Caudate nucleus (tissue), 63 donors: ENCODE measurements at places on chromosomes 6 and 20.

DNA sequence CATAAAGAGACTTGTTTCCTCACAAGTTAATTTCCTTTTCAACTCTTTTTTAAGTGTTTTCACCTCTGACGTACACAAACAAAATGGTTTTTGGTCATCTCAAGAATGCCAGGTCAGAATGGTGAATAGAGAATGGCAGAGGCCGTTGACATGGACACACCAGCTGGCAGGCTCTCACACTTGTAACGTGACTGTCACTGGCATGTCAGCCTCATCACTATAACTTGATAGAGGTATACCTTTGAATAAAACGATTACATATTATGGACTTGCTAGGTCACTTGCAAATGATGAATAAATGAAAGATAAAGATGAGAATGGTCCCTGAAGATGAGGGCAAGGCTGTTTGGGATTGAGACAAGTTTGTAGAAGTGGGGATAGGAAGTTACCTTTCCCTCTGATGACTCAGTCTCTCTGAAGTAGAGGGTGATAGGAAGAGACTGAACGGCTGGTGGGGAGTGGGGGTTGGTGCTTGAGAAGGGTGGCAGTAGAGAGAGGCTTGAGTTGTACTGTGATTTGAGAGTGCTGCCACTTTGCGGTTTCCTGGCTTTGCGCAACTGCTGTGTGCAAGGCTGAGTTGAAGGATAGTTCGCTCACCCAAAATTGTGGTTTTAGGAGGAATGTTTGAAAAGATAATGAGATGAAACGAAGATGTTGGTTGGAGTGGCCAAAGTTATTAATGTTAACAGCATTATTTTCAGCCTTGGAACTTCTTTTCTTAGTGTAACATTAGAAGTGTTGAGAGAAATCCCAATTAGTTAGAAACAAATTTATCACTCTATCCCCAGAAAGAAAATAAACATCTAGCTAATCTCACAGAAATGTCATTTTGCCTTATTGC lies 30.3 kb downstream of the TBPL1 start:
- no peak for DNase-seq

GRCh38 chr20:56924292-56925081 lies 295.4 kb downstream of the TFAP2C start:
- DNase-seq: no peak

DNA sequence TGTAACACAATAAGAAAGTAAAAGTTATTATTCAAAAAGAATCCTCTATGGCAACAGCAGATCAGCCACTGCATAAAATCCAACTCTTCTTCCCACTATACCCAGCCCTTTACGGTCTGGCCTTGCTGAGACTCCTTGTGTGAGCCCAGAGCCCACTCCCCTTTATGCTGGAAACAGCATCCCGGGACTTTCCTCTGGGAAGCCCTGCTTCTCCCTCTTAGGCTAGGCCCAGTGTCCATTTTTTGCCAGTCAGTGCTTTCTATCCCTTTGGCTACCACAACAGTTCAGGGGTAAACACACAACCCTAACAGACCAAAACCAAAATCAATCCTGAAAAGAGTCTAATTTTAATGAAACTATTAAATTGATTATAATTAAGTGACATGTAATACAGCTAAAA lies 20.6 kb downstream of the FKBP5 start:
- no peak for DNase-seq

DNA sequence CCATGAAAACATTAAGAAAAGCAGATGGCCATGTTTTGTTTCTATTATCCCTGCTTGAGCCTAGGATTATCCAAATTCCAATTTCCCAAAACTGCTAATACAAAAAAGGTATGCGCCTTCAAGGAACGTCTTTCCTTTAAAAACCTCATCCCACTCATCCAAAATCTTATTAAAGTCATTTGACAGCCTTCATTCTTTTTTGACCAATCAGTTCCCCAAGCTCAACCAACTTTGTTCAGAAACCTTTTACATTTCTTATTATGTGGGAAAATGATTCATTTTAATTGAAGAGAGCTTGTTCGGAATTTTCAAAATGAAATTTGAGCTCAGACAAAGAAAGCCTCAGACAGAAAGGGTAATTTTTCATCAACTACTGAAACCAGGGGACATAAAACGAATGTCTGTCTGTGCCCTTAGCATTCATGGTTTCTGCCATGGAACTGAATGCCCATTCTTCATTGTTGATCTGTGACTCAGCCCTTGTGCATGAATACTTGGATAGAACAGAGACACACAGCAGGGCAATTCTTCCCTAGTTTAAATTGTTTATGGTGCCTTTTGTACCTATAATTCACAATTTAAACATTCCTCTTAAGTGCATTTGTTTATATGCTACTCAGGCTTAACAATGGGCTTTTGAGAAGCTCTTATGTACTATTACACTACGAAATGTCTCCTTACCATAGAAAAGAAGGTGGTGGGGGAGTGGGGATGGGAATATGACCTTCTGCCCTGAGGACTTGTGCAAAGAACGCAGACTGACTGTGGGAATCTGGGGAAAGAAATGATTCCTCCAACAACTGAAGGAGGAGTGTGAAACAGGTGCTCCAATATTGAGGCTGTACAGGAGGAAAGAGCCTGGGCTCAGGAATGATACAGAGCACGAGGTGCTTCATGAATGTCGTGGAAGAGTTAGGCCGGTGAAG lies 49.8 kb upstream of the ERVFRD-1 start:
- DNase-seq: no peak

GRCh38 chr6:150298030-150298380 lies 70.8 kb upstream of the IYD start:
- no peak for DNase-seq

GRCh38 chr6:32462609-32463008 lies 22.9 kb downstream of the HLA-DRA start:
- DNase-seq: no peak

- DNase-seq: no peak
These were observed 70.3 kb upstream of the RALGAPA2 start for GRCh38 chr20:20782755-20783154.

DNA sequence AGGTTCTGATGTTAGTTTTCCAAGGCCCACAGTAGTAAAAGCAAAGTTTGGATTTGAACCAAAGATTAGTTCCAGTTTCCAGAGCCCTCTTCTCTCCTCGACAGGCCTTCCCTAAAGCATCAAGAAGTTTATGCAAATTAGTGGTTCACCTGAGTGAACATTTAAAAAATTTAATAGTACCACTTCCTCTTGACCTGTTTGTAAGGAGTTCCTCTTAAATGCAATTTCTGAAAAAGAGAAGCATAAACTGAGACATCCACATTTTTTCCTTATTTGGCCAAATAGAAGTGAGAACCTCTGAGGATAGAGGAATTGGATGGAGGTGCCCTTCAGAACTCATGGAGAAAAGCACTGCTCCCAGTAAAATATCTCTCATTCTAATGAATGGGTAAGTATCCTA lies 1.2 kb upstream of the DSE start:
- DNase-seq: no peak

DNA sequence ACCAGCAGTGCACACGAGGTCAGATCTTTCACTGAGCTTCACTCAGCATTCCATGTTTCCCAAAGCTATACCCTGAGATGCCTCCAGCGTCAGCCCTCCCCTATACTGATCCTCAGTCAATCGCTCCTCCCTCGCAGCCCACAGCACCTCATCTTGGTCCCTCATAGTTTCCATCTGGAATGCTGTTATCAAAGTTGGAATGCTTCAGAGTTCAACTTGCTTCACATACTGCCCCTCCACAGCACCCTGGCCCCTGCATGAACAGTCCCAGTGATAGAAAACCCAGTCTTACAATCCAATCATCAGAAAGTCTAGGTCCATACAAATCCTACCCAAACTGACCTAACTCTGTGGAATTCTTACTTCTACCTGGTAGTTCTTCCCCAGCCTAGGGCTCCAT lies 20.0 kb downstream of the SPAG4 start:
- no peak for DNase-seq

DNA sequence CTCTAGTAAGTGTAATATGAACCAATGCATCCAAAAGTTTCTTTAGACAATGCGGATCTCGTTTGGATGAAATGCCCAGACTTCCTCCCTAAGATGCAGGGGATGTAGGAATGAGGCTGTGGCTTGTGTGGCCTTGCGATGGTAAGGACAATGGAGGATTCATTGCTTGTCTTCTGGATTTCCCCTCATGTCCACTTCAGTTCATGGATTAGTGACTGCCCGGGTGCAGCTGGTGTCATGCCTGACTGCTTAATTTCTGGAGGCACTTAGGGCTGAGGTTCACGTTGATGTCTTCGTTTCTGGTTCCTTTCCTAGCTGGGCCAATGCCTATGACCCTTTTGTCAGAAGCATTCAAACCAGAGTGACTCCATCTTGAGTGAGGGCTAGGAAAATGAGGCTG lies 93.8 kb downstream of the SCP2D1 start:
- DNase-seq: no peak

DNA sequence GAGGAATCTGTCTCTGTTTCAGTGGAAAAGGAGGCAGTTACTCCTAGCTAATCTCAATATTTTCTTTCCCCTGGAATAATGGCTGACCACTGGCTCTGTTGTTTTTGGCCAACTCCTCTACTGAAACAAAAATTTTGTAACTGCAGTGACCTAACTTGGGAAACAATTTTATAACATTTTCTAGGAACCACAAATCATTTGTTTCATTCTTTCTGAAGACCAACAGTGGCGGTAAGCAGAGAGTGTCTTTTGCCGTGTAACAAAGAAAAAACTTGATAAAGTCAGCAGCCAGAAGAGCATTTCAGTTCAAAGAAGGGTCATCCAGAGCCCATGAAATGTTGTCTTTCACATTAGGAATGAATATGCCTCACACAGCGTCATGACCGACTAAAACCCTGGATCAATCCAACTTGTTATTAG lies 11.8 kb upstream of the BFSP1 start:
- DNase-seq: no peak

DNA sequence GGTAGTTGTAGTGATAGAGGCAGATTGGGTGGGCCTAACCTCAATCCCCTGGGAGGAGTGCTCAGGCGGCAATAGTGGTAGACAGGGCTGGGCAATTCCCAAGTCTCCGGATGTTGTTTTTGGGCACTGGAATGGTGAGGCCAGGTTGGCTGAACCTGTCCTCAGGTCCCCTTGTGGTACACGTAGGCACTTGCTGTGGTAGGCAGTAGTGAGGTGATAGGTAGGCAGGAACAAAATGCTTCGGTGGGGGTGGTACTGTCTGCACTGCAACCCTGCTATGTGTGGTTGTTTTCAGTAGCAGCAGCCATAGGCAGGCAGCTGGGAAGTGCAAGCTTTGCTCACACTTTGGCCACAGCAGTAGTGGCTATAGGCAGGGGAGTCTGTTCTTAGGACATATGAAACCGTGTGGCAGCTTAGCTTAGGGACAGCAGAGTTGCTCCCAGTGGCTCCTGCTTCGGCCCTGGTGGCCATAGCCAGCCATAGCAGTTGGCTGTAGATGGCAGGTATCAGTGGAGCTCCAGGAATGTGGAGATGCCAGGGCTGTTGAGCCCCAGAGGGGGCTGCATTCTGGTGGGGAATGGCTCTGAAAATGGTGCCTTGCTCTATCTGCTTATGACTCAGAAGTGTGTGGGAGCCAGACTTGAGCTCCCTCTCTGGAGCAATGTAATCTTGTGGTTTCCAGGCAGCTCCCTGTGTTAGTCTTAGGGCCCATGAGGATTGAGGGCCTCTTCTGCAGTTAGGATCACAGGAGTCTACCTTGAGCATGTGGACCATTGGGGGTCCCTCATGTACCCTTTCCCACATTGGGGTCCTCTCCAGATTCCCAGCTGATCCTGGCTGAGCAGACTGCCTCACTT lies 241.8 kb upstream of the BMP2 start:
- no peak for DNase-seq

DNA sequence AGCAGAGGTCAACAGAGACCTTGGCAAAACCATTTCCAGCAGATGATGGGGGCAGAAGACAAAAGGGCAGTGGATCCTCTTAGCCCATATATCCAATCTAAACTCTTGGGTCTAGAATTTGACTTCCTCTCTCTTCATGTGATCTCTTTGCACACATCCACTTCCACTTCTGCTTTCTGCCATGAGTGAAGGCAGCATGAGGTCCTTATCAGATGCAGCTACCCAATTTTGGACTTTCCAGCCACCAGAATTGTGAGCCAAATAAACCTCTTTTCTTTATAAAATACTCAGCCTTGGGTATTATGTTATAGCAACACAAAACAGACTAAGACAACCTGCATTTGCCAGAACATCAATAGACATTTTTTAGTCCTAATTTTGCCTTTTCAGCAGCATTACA lies 191.6 kb downstream of the ADAT2 start:
- no peak for DNase-seq

DNA sequence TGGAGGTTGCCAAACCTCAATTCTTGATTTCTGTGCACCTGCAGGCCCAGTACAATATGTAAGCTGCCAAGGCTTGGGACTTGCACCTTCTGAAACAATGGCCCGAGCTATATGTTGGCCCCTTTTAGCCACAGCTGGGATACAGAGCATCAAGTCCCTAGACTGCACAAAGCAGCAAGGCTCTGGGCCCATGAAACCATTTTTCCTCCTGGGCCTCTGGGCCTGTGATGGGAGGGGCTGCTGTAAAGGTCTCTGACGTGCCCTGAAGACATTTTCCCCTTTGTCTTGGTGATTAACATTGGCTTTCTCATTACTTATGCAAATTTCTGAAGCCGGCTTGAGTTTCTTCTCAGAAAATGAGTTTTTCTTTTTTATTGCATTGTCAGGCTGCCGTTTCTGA lies 40.5 kb upstream of the SLC35F1 start:
- no peak for DNase-seq
